ENCODE measurements at places on chromosomes 4 and X.

- peak; percentile 80 for DNase-seq
These were observed 31.7 kb downstream of the COQ2 start for GRCh38 chr4:83252782-83253405.

DNA sequence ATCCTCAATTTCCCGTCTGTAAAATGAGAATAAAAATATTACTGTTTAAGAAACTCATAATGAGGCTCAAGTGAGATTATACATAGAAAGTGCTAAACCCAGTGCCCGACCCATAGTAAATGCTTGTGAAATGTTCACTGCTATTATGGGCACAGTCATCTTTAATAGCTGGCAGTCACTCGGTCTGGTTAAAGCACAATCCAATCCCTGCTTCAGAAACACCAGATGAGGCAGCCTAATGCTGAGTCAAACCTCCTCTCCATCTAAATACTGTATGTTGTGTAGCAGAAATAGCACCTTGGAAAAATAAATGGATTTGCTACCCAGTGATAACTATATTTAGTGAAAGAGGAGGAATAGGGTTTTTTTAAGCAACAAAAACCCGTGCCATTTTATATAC is 14.5 kb downstream of the EVC2 start:
- DNase-seq = no peak

- no peak for DNase-seq
These were observed 6.3 kb upstream of the KCNIP4 start for GRCh38 chr4:21954916-21955315.

- peak; percentile 24 for DNase-seq
These were observed 259.2 kb downstream of the GPC3 start for GRCh38 chrX:133726211-133726630.

- DNase-seq = no peak
These were observed 85.5 kb downstream of the SHOX start for GRCh38 chrX:716136-716535.

DNA sequence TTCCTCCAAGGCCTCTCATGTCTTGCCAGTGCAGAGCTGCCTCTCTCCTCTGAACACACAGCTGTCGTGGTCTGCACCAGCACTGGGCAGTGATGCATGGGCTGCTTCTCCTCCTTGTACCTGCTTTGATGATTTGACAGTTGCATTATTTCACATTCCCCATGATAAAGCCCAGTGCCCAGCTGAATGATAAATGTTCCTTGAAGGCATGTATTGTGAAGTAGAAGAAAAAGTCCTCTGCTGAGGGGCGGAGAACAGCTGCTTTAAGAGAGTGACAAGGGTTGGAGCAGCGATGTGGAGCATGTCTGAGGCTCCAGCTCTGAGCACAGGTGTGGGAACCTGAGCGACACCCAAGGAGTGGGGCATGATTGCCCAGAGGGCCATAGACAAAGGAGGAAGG is 21.1 kb upstream of the TRIM2 start:
- no peak for DNase-seq

DNA sequence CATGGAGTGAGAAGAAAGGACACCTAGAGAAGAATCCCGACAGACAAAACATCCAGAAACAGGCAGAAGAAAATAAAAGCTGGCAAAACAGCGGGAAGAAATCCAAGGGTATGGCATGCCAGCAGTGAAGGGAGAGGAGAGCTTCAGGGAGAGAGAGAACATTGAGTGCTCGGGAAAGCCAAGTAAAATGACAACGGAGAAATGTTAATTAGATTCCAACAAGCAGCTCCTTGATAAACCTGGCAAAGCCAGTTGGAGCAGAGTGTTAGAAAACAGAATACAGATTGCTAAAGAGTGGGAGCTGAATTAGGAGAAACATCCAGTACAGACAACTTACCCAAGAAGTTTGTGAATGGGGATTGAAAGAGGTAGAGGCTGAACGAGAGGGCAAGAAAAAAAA is 40.4 kb upstream of the MAOA start:
- no peak for DNase-seq

GRCh38 chr4:7462509-7462971 is 27.8 kb upstream of the PSAPL1 start:
- DNase-seq = no peak

DNA sequence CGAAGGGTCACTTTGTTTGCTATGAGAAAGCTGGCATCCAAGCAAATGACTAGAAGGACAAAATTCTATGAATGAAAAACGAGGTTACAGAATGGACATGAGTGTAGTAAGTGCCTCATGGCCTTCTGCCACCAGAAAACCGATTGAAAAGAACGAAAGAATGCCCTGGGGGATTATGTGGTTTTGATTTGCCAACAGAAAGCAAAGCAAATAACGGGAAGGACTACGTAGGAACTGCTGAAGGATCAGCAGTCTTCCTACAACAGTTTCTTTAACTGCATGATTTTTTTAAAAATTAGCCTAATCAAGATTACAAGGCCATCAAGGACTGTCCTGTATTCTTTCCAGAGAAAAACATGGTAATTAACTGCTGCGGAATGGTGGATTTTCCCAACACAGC is 50.6 kb downstream of the NRK start:
- no peak for DNase-seq

- peak; percentile 77 for DNase-seq
These were observed 2.6 kb downstream of the CXCL2 start for GRCh38 chr4:74096265-74096980.

- DNase-seq = no peak
These were observed 115.7 kb upstream of the MAGEB16 start for GRCh38 chrX:35682476-35682875.

DNA sequence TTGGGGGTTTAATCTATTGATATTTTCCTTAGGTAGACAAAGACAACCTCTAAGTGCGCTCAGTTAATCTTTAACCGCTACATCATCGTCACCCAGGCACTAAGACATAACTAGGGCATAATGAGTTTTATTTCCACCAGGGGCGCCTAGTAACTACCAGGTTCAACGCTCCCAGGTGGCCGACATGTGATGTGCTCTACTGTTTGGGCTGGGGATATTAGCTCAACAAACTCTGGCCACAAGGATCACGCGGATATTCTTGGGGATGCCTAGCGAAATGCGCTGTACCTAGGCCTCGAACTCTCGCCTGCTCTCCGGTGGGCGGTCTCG is 915 bp upstream of the RAB33B start:
- DNase-seq = peak; percentile 79

GRCh38 chr4:185096032-185096653 is 46.9 kb upstream of the SLC25A4 start:
- DNase-seq = peak; percentile 55

DNA sequence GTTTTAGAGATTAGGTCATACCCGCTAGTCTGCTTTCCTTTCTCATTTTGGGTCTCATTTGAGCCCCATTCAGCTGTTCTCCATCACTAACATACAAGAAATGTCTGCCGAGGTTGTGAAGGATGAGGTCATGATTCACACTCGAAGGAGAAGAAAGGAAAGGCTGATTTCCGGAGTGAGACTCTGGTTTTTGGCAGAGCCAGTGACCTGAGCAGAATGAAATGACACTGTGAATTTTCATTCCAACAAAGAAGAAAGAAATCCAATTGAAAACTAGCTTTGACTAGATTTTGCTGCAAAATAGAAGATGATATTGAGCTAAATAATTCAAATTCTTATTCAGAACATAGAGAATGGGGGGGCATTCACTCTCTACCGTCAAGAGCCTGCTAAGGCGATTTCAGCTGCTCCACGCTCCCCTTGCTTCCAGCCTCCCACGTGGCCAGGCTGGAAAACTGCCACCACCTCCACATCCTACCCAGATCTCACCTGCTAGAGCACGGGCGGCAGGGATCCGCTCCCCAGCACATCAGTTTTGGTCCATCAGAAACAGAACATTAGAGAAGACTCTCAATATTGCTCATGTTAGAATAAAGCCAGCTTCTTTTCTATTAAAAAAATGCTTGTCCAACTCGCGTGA is 39.0 kb downstream of the F11 start:
- no peak for DNase-seq

DNA sequence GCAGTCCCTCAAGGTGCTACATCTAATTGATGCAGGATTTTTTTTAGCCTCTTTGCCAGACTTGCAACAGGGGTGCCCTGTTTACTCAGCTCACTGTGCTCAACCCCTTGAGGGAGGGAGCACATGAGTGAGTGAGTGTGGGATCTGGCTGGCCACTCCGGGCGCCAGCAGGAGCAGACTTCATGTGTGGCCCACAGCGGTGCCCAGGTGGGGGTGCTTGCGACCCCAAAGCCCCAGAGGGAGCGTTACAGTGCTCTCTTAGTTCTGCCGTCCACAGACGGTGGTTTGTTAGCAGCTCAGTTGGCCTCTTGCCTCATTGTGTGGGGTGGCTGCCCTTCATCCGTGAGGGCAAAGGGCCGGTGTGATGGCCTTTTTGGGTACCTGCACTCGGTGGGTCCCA is 81.6 kb upstream of the MYOZ2 start:
- no peak for DNase-seq

DNA sequence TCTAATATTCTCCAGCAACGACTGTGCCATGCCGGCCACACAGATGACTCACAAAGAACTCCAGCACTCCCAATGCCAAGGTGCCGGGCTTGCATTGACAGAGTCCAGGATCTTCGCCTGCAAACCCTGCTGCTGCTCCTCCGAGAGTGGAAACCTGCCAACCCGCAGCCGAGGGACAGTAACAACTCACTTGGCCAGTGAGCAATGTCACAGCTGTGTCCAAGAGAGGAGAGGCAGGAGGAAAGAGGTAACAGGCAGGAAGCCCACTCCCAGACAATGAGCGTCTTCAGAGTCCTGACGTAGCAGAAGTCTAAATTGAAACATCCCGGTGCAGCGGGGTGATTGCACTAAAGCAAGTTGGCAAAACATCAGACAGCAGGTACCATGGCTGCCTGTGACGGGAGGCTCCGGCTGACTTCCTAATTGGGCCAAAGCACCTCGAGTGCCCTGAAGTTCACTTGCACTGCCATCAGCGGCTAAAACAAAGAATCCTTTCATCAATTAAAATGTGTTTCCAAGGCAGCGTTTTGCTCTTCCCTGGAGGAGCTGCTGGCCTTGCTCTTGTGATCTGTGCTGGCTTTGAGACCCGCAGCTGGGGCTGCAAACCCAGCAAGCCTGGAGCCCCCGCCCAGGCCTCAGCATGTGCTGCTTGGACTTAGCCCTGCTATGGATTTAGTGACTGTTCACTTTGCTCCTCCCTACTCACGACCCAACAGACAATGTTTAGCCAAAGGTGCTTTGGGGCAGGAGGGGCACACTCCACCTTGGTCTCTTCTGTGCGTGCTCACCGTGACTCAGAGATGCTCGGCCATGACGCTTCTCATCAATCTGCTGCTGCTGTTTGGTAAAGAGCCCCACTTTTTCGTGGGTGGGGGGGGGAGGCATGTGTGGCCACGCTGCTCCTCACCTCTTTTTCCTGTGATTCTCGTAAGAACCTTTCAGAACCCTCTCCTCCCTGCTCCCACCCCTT is 36.5 kb downstream of the DCTD start:
- DNase-seq = no peak

DNA sequence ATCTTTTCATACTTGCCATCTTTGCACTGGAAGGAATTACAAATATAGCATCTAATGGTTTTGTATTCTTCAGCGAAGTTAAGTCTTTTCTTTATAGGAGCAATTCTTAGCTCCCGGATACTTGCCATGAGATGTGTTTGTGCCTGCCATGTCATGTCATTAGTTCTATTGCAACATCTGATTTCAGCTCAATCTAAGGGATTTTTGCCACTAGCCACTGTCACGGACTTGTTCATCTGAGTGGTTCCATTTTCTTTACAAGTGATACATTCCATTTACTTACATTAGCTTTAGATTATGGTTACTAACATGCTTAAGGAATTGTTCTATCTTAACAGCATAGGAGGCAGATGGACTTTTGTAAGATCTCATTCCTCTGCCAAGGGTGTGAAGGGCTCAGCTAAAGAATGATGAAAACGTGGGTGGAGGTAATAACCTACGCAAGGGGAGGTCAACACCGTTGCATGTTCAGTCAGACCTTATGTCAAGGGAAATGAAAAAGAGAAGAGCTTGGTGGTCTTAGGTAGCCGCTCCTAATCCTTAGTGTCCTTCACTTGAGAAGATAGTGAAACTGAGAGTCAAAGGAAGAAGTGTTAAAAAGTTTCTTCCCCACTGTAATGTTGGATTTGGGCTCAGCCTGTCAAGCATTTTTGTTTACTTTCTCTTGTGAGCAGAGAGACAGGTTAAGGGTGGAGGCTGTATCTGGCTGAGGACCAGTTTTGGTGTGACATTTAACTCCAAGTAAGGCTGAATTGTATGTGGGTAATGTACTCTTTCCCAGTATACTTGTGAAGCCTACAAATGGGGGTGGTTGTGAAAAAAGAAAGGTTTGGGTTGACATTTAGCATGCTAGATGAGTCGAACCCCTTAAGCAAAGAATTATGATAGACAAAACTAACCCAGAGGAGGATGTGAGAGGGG is 3.6 kb upstream of the KLHL2 start:
- DNase-seq = no peak

DNA sequence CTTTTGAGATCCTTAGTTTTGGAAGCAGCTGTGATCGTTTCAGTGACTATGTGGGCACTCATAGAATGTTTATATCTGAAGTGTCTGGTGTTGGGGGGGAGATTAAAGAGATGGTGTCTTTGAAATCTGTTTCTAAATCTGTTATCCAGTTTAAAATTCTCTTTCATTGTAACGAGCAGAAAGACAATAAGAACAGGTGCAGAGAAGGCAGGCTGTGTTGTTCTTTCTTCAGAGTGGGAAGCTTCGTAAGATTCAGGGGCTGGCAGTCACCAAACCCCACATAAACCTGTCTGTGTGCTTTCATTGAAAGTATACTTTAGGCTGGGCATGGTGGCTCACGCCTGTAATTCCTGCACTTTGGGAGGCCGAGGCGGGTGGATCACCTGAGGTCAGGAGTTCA is 16.3 kb upstream of the DHRSX start:
- DNase-seq = no peak

DNA sequence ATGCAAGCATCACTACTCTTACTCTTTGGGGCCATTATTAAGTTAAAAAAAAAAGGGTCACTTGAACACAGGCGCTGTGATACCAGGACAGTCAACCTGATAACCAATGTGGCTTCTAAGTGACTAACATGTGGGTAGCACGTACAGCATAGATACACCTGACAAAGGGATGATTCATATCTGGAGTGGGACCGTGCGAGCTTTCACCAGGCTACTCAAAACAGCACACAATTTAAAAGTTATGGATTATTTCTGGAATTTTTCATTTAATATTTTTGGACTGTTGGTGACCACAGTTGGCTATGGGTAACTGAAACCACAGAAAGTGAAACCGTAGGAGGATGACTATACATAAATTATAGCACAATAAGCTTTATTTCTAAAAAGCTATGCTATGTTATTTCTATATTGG is 113.8 kb upstream of the STIM2 start:
- DNase-seq = no peak

Measured in lung microvascular endothelial cell (primary cell).